ENCODE measurements at places on chromosomes 4 and X.

DNA sequence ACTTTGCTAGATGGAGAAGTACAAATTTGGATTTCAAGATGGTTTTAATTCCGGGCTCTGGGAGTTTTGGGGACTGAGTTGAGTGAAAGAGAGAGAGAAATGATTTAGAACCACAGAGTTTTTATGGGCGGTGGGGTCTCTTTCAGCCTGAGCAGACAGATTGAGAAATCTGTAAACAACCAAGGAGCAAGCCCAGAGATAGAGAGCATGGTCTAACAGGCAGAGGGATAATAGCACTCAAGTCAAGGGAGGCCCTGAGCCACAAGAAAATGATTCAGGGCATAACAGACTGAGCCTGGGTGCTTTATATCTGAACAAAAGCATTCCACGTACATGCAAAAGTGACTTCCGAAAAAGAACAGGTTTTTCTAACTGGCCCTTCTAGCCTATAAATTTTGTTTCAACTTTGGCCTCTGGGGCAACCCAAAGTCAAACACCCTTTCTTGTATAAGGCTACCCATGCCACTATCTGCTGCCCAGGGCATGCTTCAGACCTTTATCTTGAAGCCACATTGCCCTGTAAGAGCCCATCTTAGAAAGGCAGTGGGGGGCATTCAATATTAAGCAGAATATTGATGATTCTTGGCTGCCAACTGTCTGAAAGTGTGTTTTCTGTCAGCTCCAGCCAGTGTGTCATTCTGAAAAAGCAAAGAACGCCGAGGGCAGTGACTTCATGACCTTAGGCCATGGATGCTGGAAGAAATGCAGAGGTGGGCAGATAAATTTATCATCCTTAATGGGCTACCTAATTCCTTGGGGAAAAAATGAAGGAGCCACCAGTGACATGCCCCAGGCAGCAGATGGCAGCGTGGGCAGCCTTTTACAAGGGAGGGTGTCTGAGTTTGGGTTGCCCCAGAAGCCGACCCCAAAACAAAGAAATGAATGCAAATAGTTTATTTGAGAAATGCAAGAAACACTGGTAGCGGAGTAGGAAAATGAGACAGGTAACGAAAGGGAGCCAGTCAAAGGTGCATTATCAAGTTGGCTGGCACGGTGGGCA, 637.6 kb downstream of the MID1IP1 start:
- DNase-seq: no peak

- no peak for DNase-seq
These were observed 466.3 kb upstream of the FAM241A start for GRCh38 chr4:111678908-111679307.

DNA sequence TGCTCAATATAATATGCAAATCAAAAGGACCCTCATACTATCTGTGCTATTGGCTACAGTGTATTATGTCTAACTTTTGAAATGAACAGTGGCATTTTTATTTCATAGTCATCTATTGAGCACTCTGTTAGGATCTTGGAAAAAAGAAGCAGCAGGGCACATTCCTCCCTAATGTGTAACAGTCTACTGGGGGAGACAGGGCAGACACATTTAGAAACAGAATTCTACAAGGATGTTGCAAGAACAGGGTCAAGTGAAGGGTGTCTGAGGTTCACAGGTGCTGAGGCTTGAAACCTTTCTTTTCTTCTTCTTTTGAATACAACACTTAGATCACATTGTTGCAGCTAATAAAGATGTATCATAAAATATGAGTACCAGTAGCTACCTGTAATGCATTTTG, 129.7 kb upstream of the SLC4A4 start:
- DNase-seq: no peak

DNA sequence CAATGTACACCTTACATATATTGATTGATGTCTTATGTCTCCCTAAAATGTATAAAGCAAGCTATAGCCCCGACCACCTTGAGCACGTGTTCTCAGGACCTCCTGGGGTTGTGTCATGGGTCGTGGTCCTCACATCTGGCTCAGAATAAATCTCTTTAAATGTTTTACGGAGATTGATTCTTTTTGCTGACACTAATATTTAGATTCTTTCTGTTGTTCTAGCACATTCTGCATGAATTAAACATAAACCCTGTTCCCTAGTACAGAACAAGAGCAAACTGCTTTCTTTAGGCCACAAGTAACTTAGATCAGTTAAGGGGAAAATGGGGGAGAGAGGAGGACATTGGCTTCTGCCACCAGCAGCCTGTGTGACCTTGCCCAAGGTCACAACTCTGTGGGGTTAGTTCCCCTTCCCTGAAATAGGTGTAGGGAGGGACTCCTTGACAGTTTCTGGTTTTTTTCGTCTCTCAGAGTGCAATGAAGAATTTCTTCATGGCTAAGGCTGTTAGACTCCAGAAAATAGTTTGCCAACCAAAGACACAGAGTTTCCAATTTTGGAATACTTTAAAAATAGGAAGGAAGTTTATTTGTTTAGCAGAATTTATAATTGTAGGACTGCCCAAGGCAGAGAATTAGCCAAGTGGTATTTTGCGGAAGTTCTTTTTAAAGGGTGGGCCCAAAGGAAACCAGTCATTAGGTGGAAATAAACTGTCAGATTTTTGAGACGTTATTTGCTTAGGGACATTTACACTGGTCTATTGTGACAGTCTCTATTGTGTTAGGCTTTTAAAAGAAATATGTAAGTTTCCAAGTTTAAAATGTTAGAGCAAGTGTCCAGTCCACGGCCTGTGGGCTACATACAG, 29.4 kb downstream of the PTTG2 start:
- DNase-seq: no peak

DNA sequence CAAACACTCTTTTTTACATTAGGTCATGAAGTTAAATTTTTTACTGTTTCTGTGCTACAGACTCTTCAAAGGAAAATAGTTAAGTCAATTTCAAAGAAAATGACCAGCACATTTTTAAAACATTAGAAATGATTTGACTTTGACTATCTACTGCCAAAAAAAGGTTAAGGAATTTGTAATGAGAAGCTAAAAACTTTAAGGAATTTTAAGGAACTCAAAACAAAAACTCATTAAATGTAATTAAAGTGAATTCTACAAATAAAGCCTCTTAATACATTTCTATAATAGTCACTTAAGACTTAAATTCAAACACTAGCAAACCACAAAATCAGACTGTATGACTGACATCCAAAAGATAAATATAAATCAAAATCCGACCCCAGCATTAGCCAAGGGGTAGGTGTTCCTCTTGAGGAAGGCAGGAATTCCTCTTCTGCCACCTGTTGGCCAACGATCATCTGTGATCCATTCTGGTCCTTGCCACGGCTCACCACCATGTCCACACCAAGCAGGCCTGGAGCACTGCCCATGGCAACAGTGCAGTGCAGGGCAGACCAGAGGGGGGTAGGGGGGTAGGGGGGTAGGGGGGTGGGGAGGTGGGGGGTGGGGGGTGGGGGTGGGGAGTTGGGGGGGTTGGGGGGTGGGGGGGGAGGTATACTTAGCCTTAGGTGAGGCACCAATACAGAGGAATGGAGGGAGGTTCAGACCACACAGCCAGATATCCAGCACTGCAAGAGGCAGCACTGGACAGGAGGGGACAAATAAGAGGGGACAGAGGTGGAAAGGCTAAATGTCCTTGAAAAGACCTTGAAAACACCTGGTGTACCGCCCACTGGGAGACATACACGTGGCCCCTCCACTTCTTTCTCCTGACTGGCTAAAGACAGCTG, 287.4 kb downstream of the CHIC1 start:
- peak; percentile 37 for DNase-seq

DNA sequence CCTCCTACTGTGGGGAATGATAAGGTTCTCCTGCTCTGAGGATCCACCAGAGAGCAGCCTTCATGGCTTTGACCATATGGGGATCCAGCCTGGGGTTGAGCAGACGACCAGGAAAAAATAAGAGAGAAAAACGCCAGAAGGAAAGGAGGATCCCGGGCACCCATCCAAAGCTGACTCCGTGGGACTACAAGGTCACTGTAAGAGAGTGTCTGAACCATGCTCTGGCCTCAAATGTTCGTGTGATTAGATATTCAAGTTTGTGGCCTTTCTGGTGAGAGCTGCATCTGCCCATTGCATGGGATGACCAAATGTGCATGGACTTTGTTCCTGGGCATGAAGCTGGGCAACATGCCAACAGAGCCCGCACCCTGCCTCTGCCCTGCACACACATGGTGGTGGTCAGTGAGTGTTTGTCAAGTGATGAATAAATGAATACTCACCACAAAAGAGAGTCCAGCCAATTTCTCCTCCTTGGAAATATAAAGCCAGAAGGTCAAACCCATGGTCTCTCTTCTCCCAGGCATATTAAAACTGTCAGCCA, 346.0 kb upstream of the GATB start:
- DNase-seq: no peak

GRCh38 chr4:99594818-99595217, 20.2 kb downstream of the MTTP start:
- no peak for DNase-seq

DNA sequence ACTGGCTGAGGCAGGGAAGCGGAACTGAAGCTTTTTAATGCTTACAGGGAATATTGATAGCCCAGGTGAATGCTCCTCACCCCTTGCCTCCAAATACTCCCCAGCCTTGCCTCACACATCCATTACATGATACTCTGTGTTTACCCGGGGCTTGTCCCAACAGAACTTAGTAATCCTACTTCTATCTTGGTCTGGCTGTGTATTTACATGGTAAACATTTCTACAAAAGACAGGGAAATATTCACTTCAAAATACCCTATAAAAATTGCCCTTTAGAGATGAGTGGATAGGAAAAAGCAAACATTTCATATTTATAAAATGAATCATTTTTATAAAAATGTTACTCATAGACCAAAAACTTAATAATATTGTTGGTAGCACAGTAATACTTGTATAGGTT, 120.1 kb downstream of the NHS start:
- DNase-seq: no peak

DNA sequence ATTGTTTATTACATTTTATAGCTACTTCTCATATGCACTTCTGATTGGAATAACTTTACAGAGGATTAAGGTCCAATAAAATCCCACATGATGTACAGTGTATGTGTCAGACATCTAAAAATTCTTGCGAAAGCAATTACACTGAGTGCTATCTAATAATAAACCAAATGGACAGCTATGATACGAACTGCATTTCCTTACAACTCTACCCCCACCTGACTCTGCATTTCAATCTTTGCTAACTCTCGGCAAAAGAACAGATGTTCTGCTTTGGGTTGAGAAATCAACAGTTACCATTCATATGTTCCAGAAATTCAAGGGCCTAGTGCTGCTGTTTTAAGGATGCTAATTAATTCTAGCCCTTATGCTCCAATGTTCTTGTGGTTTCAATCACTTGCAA, 287.9 kb upstream of the NOCT start:
- no peak for DNase-seq

All from HTR-8/SVneo (cell line).